ENCODE measurements at places on chromosomes 5 and 9. TPM values are rescaled to one million over a fixed set of nuclear protein-coding genes. Genes with fewer than 3 reads are reported as not detected.

Gene IFNA2
- total RNA-seq = not detected

Gene SMIM33
- not detected for total RNA-seq

Gene NXNL2
- total RNA-seq = not detected

Gene CCDC192
- total RNA-seq = not detected

Gene CAPSL
- not detected for total RNA-seq

Gene SPATA31C1
- not detected for total RNA-seq

Gene SCGB3A2
- not detected for total RNA-seq

Gene NAA35
- 28.1 TPM for total RNA-seq

Gene RFX3
- total RNA-seq = 4.4 TPM

Gene C9
- not detected for total RNA-seq

Gene STKLD1
- total RNA-seq = not detected

Gene BARHL1
- not detected for total RNA-seq

Gene SYK
- total RNA-seq = 0.02 TPM

Gene CAMK4
- 0.10 TPM for total RNA-seq

Gene GNG10
- 122 TPM for total RNA-seq

DNA sequence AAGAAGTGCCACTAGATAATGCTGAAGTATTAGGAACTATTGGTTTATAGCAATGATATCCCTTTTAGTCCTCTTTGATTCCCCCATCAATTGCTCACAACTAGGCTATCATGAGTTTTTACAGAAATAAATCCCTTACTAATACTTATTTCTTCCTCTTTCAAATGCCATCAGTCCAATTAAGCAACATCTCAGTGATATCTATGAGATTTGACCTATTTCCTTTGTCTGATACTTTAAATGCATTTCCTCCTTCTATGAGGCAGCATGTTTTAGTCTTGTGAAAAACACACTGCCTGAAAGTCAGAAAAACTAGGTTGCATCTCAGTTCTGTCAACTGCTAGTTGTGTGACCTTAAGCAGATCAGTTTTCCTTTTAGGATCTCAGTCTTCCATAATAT lies 101.6 kb downstream of the FBXW11 start:
- no peak for DNase-seq

DNA sequence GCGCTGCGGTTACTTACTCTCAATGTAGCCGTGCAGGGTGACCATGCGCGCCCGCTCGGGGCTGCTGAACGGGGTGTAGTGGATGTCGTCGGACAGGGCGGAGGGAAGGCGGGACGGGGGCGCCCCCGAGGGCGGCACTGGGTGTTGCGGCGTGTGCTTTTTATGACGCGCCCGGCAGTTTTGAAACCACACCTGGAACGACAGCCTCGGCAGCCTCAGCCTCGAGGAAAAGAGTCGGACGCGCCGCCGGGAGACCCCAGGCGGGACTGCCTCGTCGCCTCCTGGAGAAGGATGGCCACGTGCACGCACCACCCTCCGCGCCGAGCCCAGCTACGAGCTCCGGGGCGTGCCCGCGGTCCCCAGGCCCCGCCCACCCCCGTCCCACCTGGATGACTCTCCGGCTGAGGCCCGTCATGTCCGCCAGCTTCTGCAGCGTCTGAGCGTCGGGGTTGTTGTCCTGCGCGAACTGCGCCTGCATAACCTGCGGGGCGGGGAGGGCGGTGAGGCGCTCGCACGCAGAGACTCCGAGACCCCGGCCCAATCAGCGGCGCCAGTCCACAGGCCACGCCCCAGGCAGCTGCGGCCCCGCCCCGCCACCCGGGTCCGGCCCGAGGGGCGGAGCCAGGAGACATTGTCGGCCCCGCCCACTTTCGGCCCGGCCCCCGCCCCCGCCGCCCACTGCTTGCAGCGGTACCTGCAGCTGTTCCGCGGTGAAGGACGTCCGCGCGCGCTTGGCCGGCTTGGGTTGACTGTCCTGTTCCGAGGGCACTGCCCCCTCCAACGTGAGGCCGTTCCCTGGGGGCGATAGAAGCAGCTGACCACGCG lies 15.0 kb downstream of the LHX6 start:
- peak; percentile 43 for DNase-seq

DNA sequence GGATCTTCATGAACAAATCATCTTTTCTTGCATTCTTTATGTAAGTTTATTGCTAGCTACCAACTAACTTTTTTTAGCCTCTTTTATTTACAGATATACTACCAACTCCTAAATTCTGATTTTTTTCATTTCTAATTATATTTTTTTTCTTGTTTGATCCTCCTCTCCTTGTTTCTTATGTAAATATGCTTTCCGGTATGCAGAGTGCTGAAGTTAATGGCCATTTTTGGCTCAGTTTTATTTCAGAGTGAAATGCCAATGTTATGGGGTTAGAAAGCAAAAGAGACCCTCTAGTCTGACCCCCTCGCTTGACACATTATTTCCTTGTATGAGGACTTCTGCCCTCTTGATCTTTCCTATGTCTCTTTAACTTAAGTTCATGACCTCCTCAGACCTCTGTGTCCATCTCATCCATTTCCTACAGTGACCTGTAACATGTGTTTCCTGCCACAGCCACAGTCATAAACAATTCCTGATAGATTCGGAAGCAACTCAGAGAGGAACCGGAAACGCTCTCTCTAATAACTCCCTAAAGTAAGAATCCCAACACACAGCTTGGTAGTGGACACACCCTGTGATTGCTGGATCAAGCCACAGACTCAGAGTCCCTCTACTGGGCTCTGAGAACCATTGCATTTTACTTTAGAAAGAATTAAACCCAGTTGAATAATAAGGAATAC lies 42.9 kb upstream of the AFAP1L1 start:
- peak; percentile 69 for DNase-seq

GRCh38 chr9:34862043-34862442 lies 96.0 kb upstream of the PHF24 start:
- DNase-seq = no peak

DNA sequence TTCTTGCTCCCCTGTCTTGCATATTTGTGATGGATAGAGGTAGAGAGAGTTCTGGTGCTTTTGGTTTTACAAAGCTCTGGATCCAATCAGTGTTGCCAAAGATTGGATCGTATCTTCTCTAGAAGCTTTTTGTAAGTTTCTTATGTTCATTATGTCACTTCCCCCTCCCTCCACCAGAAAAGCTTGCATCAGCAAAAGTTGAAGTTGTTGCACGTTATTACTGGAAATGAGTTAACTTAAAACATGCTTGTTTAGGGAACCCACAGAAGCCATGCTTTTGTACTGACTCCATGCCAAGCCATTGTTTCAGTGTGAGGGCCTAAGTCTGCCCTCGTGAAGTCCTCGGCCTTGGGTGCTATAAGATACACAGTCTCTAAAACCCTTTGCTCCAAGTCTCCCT lies 186.5 kb downstream of the ERCC6L2 start:
- no peak for DNase-seq

GRCh38 chr5:5005353-5005752 lies 134.8 kb upstream of the ADAMTS16 start:
- no peak for DNase-seq

- DNase-seq = no peak
These were observed 174.3 kb upstream of the PIK3R1 start for GRCh38 chr5:68041293-68041692.

- DNase-seq = no peak
These were observed 15.2 kb downstream of the SLC31A2 start for GRCh38 chr9:113166039-113166438.

GRCh38 chr5:16983022-16983639 lies 47.0 kb upstream of the MYO10 start:
- no peak for DNase-seq

- DNase-seq = peak; percentile 69
These were observed 216.2 kb upstream of the S1PR3 start for GRCh38 chr9:88775037-88775471.

GRCh38 chr5:132067451-132067850 lies 6.1 kb upstream of the CSF2 start:
- no peak for DNase-seq

DNA sequence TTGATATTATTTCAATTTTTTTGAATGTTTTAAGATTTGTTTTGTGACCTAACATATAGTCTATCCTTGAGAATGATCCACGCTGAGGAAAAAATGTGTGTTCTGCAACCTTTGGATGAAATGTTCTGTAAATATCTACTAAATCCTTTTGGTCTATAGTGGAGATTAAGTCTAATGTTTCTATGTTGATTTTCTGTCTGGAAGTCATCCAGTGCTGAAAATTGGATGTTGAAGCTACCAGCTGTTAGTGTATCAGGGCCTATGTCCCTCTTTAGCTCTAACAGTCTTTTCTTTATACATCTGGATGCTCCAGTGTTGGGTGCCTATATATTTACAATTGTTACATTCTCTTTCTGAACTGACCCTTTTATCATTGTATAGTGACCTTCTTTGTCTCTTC lies 422.3 kb downstream of the TMEM232 start:
- DNase-seq = no peak

DNA sequence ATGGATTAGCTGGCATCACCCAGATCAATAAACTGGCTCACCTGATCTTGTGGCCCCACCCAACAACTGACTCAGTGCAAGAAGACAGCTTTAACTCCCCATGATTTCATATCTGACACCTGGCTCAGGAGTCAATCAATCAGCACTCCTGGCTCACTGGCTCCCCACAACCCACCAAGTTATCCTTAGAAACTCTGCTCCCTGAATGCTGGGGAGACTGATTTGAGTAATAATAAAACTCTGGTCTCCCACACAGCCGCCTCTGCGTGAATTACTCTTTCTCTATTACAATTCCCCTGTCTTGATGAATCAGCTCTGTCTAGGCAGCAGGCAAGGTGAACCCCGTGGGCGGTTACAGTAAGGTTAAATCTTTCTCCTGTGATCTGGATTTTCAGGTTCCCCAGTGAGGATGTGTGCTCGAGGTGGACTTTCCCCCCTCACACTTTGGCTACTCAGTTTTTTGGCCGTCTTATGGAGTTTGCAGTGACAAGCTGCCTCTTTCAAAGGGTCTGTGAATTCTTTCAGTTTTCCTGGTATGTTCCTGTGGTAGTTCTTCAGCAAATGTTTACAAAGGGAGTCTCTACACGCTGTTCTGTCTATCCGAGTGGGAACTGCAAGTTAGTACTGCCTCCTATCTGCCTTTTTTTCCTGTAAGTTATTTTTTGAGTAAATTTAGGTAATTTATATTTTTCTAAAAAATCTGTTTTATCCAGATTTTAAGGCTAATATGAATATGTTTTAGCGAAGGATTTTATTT lies 500.2 kb upstream of the NUDT12 start:
- no peak for DNase-seq

DNA sequence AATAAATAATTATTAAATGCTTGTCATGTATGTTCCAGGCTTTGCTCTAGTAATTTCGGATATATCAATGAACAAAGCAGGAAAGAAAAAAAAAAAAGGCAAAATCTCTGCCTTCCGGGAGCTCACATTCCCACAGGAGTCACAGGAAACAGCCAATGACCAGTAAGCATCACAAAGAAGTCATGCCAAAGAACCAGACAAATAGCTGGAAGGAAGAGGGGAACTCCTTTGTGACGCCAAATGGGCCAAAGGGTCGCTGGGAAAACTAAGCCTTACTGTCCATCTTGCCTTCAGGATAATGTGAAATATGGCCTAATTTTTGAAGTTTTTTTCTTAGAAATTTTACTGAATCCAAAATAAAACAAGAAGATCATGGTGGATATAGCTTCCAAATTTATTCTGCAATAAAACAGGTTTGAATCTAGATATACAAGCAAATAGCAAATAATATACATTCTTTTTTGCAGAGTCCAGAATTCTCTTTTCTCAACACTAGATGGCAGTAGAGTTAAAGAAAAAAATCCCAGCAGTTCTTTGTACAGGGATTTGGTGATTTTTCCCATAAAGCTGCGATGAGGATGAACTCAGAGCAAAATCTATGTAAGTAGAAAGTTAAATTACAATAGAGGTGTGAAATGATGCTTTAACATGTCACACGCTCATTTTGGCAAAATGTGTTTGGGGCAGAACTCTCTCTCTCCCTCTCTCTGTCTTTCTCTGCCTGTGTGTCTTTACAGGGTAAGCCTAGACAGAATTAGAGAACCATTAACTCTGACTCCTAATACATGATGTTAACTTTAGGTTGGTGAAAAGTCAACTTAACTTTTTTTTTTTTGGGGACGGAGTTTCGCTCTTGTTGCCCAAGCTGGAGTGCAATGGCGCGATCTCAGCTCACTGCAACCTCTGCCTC lies 60.0 kb upstream of the TUT7 start:
- peak; percentile 36 for DNase-seq

GRCh38 chr5:95841914-95842812 lies 19.6 kb upstream of the GLRX start:
- peak; percentile 98 for DNase-seq

DNA sequence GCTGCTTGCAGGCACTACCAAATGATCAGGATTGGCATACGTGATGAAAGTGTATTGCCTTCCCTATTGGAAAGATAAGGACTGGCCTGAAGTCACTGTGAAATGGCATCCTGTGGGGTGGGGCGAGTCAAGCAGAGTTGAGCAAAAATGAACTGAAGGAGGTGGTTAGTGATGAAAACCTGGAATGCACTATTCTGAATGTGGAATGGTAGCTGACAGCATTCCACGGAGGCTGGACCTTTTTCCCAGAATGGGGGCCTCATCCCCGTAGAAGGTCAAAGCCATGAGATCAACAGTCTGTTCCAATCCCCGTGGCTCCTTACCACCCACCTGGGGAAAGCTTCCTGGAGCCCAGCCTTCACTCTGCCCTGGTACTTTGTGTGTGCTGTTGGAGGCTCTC lies 37.7 kb downstream of the ASS1 start:
- no peak for DNase-seq

DNA sequence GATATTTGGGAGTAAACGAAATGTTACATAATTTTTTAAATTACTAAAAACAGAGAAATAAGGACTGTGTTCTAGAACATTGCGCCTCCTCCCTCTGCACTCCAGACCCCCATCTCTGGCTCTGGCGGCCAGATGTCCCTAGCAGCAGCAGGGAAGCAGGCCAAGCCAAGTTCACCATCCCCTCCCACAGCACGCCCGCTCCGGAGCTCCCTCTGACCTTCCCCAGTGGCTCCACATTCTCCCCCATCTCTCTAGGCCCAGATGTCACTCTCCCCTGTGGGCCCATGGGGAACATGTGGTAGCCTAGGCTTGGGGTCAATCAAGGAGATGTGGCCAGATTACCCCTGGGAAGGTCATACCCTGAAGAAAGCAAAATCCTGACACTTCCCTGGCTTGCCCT lies 6.3 kb upstream of the WNK2 start:
- no peak for DNase-seq

- no peak for DNase-seq
These were observed 3.0 kb upstream of the TUBB4B start for GRCh38 chr9:137237759-137238726.

- DNase-seq = peak; percentile 50
These were observed 153.2 kb upstream of the C9orf72 start for GRCh38 chr9:27726244-27727081.

- DNase-seq = peak; percentile 29
These were observed 2.0 kb downstream of the PROB1 start for GRCh38 chr5:139392678-139393496.

- DNase-seq = peak; percentile 90
These were observed at the start of gene FOXD1 for GRCh38 chr5:73448463-73449136. Gene FOXD1, minus strand, starts transcription at chr5:73448777. Its CDS starts 415 bp downstream, at chr5:73448362.

- DNase-seq = no peak
These were observed 74.9 kb upstream of the PHYKPL start for GRCh38 chr5:178307267-178308045.

DNA sequence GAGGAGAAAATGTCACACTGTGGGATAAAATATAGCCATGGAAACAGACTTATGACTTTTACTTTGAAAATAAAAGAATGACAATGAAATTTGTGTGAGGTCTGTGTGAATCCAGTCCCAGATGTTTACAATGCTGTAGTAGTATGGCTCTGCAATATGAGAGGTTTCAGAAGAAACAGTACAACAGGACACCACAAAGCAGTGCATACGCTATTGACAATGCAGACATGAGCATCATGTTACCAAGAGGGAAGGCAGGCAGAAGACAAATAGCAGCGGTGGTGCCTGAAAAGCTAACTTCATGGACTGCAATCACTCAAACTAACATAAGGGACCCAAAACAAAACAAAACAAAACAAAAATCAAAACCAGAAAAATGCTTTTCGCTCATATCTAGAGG lies 1.8 kb downstream of the FGF10 start:
- DNase-seq = no peak
